ENCODE measurements at places on chromosomes 7 and 10.

DNA sequence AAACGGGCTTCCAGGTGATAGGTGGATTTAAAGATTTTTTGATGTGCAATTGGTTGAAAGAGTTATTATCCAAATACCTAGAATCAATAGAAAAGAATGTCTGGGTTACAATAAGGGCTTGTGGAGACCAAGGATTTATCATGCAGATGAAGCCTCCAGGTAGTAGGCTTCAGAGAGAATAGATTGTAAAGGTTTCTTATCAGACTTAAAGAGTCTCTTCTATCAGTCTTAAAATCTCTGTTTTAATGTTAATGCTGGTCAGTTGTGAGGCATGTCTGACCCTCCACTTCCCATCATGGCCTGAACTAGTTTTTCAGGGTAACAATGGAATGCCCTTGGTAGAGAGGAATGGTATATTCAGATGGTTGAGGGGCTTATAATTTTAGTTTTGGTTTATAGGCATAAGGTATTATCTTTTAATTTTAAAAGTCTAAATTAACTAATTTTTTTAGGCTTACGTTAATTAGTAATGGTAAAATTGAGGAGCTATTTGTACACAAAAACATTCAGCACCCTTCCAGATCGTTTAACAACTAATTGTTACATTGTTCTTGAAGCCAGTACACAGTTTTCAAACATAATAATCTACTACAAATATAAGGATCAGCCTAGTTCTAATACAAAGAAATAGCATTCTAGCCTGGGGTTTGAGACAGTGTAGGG, 704.2 kb upstream of the MBL2 start:
- no peak for DNase-seq

DNA sequence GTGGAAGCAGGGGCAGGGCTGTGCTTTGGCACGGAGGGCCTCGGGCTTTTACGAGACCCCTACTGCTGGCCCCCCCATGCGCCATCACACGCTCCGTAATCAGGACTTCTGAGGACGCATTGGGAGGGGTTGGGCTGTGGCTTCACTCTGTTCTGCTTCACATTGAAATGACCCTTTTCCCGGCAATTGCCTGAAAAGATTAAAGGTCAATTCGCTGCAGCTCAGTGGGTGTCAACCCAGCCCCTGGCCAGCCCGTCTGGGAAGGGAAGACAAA, 41.7 kb upstream of the UBE3C start:
- no peak for DNase-seq

- DNase-seq: no peak
Measured at GRCh38 chr7:139992353-139993044, 70.3 kb downstream of the PARP12 start.

DNA sequence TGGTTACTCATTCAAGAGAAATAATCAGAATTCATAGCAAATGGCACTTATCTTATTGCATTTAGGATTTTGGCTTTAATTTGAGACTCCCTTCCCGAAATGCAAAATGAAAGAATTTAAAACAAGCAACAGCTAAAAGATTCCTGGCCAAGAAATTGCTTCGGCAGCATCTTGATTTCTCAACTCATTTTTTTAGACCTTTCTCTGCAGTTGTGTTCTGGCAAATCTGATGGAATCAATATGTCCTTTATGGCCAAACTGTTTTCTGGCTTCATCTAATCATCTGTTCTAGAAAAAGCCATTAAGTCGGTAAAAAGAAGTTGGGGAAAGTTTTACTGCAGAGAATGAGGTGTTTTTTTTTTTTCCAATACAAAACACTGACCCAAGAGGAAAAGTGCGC, 172.1 kb downstream of the SLC16A9 start:
- DNase-seq: peak; percentile 83

DNA sequence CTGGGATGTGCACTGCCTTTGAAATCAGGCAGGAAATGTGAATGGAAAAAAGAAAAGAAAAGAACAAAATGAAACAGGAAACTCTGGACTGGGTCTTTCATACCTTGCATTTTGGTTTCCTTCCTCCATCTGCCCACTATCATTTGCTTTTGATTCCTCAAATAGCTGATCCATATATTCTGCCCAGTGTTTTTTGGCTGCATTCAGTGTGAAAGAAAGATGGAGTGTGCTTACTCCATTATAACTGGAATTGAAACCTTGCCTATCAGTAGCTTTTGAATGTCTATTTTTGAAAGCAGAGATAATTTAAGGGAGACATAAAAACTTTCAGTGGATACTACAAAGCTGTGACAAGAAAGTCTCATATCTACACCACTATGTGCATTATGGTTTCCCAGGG, 64.1 kb upstream of the ASAH2 start:
- DNase-seq: no peak
